ENCODE measurements at places on chromosomes 12 and 14.

GRCh38 chr12:98645572-98646067 lies 530 bp downstream of the APAF1 start:
- no peak for DNase-seq

- no peak for DNase-seq
These were observed 56.0 kb upstream of the BDKRB2 start for GRCh38 chr14:96148631-96149030.

GRCh38 chr14:89265234-89265633 lies 151.8 kb downstream of the FOXN3 start:
- no peak for DNase-seq

- no peak for DNase-seq
These were observed 27.6 kb downstream of the ETFBKMT start for GRCh38 chr12:31687101-31687527.

DNA sequence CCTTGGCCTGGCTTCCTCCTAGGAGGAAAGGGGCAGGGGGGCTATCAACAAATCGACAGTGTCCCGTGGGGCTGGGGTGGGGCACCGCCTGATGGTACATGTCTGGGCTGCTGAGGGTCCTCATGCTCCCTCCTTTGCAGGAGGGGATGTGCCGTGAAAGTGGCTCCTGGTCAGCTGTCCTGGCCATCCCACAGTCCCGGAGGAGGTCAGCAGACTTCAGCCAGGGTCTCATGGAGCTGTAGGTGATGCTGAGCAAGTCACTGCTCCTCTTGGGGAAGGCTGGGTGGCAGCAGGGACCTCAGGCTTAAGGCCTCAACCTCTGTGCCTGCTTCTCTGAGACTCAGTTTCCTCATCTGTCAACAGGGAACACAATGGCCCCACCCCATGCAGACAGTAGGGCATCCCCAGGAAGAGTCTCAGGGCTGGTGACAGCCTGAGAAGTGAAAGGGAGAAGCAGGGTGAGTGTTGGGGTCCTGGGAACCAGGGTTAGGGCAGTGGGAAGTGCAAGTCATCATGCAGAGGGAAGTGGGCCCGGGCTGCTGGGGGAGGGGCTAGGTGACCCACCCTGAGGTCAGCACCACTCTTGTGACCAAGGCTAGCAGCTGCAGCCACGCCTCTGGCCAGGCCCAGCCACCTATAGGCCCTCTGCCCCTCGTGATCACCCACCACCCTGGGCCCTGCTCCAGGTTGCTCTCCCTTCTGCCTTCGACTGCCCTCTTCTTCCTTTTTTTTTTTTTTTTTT lies 4.4 kb upstream of the TNFAIP2 start:
- DNase-seq: no peak

DNA sequence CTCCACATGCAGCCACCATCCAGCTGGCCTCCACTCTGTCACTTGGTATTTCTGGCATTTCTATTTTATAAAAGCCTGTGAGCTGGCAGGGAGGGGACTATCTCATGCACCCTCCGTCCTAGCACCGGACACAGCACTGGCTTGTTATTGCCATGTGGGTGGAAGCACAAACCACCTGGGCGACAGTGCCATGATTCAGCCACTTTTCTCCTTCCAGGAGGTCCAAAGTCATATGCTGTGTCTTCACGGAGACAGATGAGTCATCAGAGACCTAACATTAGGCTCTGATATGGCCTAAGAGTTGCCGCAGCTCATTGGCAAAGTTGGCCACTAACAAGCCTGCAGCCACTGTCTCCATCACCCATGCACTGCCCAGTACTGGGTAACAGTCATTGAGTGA lies 1123.0 kb downstream of the VRK1 start:
- no peak for DNase-seq

DNA sequence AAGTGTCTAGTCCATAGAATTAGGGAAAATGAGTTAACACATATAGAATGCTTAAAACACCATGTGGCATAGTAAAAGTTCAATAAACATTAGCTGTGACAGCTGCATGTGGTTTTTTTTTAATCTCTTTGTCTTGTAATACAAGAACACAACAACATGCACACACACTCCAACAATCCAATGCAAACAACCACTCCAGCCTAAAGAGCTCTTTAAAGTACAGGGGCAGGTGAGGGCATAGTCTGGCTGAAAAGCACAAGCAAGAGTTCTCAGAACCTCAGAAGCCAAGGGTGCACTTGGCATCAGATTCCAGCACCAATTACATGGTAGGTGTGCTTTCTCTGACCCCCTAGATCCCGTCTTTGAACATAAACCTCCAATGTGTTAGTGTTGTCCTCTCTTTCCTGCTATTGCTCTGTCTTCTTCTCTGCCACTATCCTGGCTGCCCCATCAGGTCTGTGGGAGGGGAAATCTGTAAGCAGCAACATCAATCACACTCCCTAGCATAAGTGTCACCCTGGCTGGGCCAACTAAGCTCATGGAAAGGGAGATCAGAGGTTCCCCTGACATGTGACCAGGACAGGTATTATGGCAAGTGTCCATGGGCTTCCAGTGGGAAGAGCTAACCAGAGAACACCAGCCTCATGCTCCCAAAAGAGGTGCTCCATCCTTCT lies 91.0 kb downstream of the SLC8A3 start:
- no peak for DNase-seq

- no peak for DNase-seq
These were observed 71.8 kb downstream of the CACNA1C start for GRCh38 chr12:2124466-2125023.

- DNase-seq: no peak
These were observed 13.6 kb upstream of the MLXIP start for GRCh38 chr12:122064780-122065588.

- DNase-seq: no peak
These were observed 221.0 kb upstream of the PWP1 start for GRCh38 chr12:107464644-107465043.

- DNase-seq: no peak
These were observed 236.1 kb downstream of the ADGRD1 start for GRCh38 chr12:131189781-131190180.

DNA sequence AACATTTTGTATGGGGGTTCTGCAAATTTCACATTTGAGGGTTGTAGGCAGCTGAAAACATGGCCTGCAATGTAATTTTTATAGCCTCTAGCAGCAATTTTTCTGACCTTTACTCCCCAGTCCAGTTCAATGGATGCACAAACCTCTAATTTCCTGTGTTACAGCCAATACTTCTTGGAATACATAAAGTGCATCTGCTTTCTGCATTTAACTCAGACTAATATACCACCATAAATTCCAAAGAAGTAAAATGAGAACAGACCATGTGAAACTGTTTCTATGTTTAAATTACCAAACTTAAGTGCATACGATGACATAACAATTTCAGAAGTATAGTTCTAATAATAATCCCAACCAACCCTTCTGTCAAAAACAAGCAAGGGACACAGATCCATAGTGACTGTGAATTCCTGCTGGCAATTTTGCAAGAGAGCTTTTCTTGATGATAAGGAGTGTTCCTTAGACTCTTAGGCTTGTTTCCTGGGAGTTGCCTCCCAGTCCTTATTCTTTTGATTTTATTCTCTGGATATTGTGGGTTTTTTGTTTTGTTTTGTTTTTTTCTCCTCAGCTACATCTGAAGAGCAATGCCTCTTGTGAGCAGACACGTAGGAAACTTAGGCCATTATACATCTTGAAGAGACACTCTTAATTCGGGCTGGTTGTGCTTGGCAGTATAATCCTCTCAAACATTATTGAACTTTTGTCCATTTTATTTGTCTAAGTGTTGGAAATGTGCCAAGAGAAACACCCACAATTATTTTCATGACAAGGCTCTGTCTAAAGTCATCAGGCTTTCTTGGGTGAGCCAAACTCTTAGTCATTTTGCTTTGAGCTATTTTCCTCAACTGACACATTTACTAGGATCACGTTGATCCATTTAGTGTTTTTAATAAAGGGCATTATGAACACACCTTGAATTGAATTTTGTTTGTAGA lies 51.3 kb upstream of the RERGL start:
- DNase-seq: no peak

DNA sequence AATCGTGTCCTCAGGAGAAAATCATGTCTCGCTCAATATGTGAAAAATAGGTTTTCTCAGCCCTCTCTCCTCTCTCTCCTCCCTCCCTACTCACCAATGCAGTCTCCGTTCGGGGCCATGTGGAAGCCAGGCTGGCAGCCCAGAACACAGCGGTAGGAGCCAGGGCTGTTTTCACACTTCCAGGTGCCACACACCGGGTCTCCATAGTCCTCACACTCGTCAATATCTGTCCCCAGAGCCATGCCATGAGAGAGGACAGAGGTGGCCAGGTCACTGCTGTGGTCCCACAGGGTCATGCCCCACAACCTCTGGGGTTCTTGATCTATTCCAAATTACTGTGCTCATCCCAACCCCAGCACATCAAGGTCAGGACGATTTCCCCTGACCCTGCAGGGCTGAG lies 13.5 kb downstream of the ISCA2 start:
- no peak for DNase-seq

- DNase-seq: no peak
These were observed 3.4 kb downstream of the PTCSC3 start for GRCh38 chr14:36173161-36173560.

- peak; percentile 64 for DNase-seq
These were observed 30.7 kb downstream of the P2RX4 start for GRCh38 chr12:121240484-121241101.

DNA sequence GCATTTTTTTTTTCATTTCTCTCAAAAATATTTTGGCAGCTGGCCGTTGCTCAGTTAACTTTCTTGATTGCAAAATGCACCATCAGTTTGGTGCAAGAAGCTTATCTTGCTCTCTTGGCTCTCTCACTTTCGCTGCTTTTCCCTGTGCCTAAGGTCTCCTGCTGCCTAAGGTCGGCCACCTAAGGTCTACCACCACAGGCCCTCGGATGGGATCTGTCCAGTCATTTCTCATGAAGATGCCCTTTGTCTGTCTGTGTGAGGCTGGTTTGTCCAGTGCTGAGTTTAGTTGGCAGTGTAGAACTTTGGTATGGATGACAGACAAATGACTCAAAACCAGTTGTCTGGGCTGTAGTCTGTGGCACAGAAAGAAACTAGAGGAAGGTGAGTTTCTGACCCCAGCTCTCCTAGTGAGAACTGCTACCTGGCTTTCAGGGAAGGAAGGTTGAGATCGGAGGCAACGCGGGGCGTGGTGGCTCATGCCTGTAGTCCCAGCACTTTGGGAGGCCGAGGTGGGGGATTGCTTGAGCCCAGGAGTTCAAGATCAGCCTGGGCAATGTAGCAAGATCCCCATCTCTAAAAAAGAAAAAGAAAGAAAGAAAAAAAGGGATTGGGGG lies 2.6 kb downstream of the MLXIP start:
- DNase-seq: no peak

DNA sequence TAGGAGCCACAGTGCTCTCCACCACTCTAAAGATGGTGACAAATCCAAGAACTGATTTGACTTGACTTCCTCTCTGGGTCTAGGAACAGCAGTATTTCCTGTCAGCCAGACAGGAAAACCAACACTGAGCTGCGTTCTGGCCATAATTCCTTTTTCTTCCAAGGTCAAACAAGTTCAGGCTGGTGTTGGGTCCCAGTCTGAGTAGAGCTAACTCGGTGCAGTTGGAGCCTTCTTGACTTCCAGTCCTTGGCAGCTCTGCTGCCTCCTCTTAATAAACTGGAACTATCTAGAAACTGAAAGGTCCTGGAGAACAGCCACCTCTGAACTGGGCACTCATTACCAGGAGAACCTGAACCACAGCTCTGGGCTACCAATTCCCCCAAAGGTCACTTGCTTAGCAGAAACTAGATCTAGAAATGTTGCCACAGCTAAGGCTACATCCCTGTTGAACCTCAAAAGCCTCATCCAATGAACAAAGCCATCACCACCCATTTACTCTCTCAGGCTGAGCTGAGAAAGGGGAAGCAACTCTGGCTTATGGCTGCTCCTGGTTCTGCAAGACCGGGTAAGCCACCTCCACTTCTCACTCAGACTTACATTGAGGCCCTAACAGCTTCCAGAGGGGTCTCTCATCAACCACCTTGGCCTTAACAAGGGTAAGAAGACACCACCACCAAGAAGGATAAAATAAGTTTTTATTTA lies 27.7 kb downstream of the MAX start:
- DNase-seq: no peak

DNA sequence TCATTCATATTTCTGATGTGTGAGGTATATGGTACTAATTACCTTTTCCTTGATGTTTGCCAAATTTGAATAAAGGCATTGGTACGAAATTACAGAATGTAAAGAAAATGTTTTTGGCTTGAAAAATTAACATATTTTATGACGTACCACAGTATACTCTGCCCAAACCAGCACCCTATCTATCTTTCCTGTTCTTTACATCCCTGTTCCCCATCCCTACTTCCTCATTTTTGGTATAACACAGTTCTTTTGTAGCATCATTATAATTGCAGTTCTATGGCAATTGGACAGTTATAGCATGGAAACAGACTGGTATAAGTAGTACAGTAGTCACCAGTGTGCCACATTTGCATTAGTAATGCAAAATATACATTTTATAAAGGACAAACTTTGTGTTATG lies 7.0 kb upstream of the CCT2 start:
- no peak for DNase-seq

DNA sequence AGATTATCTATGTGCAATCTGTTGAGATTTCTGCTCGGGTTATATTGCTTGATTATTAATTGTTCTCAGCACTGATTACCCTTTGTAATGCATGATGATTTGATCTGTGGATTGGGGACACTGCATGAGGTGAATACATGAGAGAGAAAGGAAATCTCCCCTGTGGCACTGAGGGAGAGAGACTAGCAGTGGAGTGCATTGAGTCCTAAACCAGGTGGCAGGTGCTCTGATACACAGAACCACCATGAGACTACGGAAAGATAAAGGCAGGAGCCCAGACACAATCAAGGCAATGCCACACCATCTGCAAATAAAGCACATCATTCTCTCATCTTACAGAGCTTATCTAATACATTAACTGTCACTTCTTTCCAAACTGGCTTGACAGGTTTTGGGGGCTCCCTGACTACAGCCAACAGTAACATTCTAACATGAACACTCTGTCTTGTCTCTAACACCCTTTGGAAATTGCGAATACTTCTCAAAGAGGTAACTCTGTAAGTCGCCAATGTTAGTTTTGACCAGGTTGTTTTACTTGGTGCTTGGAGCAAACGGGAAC lies 37.6 kb upstream of the TSPAN8 start:
- no peak for DNase-seq

GRCh38 chr14:102917469-102918211 lies 4.8 kb upstream of the AMN start:
- DNase-seq: no peak

DNA sequence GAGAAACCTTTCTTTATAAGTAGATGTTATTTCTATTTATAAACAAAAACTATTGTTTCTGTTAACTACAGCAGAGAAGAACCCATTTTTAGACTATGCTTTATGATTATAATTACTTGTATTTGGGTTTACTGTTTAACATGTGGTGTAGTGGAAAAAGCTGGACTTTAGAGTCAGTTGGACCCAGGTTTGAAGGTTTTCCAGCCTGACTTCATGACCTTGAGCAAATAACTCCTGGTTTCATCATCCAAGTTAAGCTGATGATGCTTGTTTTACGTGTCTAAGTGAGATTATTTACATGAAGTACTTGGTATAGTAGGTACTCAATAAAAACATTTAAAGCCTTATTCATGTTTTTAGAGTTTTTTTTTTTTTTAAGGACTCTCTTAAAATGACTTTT lies 221.8 kb upstream of the ARHGAP5 start:
- DNase-seq: no peak
